ENCODE measurements at places on chromosomes 11 and 22.

DNA sequence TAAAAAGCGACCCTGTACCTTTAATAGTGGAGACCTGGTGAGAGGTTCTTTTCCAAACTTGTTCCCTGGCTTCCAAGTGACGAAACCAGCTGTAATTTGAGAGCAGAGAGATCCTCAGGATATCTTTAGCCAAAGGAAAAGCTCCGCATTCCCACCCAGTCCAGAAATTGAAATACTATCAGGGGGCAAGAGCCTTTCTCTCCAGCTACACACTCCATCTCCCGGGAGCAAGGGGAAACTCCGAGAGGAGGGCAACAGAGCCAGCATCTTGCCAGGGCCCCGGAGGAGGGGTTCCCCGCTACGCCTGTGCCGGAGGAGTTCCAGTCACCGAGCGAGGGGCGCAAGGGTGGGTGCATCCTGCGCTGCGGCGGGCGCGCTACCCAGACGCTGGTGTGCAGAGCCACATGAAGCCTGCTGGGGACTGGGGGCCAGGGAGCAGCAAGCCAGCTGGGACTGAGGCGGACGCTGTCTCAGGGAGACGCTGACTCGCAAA, at the start of gene FIBIN:
TSS of gene FIBIN (plus strand) at position 148 of the 493 bp plus-strand sequence. CDS start 415 bp downstream, outside the sequence.
- DNase-seq, result peak; percentile 67

GRCh38 chr22:27228771-27229170, 571.4 kb downstream of the MIAT start:
- no peak for DNase-seq

GRCh38 chr11:66150725-66151124, 80.7 kb downstream of the PACS1 start:
- DNase-seq, result no peak

- no peak for DNase-seq
Measured at GRCh38 chr11:73465871-73466270, 89.7 kb downstream of the RELT start.

DNA sequence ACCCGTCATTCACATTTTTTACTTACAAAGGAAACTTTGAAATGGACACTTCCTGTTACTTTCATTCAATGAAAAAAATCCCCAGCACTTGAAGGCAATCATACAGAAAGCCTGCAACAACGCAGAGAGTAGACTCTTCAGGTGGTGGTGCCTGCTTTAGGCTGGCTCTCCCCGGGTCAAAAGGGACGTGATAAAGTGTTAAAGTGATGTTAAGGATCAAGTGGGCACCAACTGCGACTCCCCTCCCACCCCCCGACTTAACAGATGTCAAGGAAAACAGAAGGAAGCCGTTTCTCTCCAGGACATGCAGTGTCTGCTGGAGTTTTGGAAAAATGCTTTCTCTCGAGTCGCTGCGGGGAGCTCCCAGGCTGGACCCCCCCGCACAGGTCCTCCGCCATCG, 414 bp upstream of the PNPLA3 start:
- DNase-seq, result no peak

- peak; percentile 98 for DNase-seq
Measured at GRCh38 chr11:3057069-3057963, at the start of gene CARS1. CARS1 (minus strand) TSS chr11:3057423; CDS start chr11:3057367, 56 bp downstream.
